A375 (cell line): ENCODE measurements at places on chromosomes 6 and 20. TPM values are rescaled to one million over a fixed set of nuclear protein-coding genes. Genes with fewer than 3 reads are reported as not detected.

The TUBB2A gene
- total RNA-seq, result 39.6 and 41.9 TPM in 2 replicates

The LINC00237 gene
- total RNA-seq, result not detected in 2 replicates

The DEFB132 gene
- not detected in 2 replicates for total RNA-seq

The HCK gene
- not detected in 2 replicates for total RNA-seq

The ADTRP gene
- total RNA-seq, result 1.1 and 1.4 TPM in 2 replicates

The CD93 gene
- total RNA-seq, result 0.85 and 0.91 TPM in 2 replicates

The GABRR1 gene
- not detected in 2 replicates for total RNA-seq

The CGA gene
- total RNA-seq, result not detected in 2 replicates

The PAK5 gene
- total RNA-seq, result not detected in 2 replicates

The HSPA12B gene
- not detected in 2 replicates for total RNA-seq

The ID4 gene
- 3.7 and 5.6 TPM in 2 replicates for total RNA-seq

The RAET1G gene
- 0.34 and 0.49 TPM in 2 replicates for total RNA-seq

The BCAS1 gene
- not detected in 2 replicates for total RNA-seq

The TSPO2 gene
- total RNA-seq, result not detected in 2 replicates

The CLPSL2 gene
- total RNA-seq, result not detected in 2 replicates

The PRICKLE4 gene
- not detected in 2 replicates for total RNA-seq
